AG04449 (cell line): ENCODE measurements at places on chromosomes 3 and 15.

DNA sequence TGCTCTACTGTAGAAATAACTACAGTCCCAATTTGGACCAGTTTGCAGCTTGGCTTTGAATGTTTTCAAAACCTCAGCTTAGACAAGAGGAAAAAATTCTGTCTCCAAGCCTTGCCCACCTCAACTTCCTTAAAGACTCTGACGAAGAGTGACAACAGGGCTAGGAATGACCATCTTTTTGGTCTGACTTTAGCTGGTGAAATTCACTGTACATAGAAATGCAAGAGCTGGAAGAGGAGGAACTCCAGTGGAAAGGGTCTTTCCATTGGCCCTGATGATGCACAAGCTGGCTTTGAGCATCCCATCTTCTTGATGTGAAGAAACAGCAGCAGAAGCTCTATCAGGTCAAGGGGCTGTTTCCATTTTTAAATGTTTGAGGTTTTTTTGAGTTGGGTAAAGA lies 22.7 kb upstream of the SH3BP5 start:
- no peak for DNase-seq

DNA sequence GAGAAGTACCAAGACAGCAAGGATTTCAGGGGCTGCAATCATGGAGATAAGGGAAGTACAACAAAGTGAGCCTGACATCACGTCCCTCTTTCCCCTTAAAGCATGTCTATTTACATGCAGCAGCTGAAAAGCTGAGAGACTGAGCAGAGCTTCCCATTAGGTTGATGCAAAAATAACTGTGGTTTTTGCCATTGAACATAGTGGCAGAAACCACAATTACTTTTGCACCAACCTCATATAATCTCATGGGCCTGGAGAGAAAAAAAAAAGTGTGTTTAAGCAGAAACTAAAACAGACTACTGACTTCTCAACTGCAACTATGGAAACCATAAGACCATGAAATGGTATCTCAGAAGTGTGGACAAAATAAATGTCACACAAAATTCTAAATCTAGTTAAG lies 48.3 kb downstream of the CCDC12 start:
- no peak for DNase-seq

- peak; percentile 14 for DNase-seq
Observed at GRCh38 chr3:148379763-148380382, 317.8 kb upstream of the AGTR1 start.

DNA sequence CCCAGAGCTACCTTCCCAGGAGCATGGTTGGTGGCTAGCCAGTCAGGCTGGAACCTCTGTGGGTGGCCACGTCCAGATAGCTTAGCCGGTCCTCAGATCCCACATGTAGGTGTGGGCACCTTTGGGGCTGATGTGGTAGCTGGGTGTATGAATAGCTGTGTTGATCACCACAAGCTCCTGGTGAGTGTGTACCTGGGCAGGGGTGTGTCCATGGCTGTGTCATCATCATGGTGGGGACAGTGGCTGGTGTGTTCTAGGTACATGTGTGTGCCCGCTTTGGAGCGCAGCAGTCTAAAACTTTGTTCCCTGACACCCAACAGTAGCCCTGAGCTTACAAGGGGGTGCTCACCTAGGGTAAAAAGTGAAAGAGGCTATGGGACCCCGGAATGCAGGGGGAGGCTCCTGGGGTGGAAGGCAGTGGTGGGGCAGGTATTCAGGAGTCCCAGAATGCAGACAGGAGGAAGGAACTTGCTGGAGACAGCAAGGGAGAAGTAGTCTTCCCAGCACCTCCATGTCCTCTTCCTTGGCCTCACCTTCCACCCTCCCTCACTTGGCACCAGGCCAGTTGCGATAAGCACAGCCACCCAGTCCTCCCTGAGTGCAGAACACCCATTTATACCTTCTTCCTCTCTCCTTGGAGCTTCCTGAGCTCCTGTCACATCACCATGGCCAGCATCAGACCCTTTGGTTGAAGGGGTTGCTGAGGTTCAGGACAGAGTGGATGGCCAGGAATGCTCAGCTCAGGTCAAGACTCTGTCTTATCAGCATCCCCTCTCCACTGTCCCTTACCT lies 1.2 kb downstream of the CISH start:
- DNase-seq = no peak

- DNase-seq = peak; percentile 50
Observed at GRCh38 chr3:136070334-136070733, 104.8 kb downstream of the PPP2R3A start.

DNA sequence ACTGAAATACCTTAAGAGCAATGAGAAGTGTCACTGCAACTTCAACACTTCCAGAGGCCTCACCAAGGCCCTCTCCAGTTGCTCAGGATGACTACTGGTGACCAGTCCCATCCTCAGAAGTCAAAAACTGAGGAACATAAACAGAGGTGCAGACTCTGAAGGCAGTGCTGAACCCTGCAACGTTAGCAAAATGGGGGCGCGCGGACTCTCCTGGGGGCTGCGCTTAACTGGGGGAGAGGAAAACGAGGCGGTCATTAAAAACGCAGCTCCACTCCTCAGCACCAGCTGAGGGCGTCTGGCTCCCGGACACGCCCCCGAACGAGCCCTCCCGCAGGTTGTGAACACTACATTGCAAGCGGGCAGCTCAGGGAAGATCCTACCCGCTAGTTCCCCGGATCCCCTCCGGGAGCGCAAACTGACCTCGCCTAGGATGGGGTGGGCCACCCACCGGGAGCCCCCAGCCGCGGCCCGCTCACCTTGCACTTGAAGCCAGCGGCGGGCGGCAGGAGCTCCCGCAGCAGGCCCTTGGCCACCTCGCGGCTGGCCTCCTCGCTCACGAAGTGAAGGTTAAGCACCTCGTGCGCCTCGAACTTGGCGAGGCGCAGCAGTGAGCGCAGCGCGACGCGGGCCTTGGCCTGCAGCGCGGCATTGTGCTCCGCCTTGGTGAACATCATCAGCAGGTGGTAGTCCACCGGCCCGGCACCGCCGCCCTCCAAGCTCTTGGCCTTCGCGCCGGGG lies 711 bp downstream of the XXYLT1 start:
- no peak for DNase-seq

GRCh38 chr3:58824285-58824684 lies 157.7 kb upstream of the FAM3D start:
- DNase-seq = no peak

DNA sequence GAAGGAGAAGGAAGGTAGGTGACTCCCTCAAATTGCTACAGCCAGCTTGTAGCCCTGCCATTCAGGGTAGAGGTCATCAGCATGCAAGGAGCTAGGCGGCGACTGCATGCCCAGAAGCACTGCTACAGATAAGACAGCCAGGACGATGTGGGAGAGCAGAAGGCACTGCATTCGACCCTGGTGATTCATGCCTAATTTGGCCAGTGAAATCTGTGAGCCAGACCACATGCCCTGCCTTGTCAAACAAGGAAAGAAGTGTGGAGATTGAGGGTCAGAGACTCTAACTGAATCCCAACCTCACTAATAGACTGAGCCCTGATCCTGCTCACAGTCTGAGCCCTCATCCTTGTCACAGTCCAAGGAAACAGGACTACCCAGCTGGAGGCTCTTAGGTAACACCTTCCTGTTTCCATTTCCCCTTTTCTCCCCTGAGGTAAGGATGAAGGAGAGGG lies 86.6 kb downstream of the LINGO1 start:
- DNase-seq = peak; percentile 65

DNA sequence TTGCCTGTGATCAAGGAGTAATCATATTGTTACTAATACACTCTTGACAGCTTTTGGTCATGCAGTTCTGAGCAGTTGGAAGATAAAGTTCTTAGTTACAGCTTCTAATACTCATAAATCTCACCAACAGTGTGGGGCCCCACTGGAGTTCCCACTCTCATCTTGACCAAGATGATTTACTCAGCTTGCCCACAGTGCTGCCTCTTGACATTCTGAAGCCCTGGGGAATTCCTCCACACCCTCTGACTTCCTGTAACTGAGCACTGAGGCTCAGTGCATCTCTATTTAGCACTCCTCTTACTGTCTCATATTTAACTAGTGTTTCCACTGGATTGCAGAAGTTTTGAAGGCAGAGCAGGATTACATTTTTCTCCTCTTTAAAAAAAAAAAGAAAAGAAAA lies 1.9 kb upstream of the ARL6IP5 start:
- peak; percentile 50 for DNase-seq

GRCh38 chr3:197340521-197340871 lies 42.1 kb upstream of the DLG1 start:
- no peak for DNase-seq

DNA sequence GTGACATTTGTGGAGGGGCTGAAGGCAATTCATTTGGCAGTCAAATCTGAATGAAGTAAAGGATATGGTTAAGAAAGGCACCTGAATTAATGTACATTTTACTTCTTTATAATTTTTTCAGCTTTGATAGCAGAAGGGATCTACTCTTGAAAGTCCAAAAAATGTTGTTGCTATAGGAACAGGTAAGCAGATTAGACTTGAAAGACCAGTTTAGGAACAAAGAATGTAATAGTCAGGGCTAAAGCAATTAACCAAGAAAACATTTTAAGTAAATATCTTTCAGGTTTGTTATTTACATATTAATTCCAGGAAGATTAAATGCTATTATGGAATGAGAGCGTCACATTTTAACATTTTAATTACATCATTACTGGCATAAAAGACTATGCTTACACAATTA lies 1.1 kb downstream of the ATP13A4 start:
- DNase-seq = no peak

- DNase-seq = no peak
Observed at GRCh38 chr3:128383316-128384235, 83.1 kb downstream of the DNAJB8 start.

- no peak for DNase-seq
Observed at GRCh38 chr3:156240642-156241041, 120.3 kb downstream of the KCNAB1 start.

DNA sequence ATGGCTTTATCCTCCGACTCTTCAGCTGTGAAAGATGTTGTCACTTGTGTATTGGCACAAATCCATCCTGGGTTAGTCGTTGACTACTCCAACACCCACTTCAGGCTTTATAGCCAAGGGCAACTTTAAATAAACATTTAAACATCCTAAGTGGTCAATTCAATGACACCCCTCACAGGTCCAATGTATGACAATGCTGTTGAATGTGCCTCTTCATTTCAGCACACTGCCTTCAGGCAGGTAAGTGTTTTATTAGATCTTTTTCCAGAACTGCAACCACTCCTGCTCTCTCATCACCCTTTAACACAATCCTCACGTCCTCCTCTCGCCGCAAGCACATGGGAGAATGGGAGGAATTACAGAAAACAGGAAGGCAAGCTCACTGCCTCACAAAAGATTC lies 30.3 kb downstream of the IL12A start:
- DNase-seq = no peak

DNA sequence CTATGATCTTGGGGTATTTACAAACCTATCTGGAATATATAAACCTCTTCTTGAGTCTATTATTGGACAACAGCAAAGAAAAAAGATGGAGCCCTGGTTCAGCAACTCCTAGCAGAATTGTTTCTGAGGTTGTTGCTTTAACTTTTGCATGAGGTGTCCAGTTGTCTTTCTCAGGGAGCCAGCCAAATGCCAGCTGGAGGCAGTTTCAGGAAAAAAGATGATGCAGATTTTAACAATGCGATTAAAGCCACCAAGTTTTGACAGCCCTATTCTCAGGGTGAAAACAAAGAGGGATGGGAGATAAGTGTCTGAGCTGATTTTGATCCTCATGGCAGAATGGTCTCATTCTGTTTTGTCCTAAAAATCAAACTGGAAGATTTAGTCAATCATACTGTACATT lies 181.6 kb upstream of the RASGRP1 start:
- no peak for DNase-seq

DNA sequence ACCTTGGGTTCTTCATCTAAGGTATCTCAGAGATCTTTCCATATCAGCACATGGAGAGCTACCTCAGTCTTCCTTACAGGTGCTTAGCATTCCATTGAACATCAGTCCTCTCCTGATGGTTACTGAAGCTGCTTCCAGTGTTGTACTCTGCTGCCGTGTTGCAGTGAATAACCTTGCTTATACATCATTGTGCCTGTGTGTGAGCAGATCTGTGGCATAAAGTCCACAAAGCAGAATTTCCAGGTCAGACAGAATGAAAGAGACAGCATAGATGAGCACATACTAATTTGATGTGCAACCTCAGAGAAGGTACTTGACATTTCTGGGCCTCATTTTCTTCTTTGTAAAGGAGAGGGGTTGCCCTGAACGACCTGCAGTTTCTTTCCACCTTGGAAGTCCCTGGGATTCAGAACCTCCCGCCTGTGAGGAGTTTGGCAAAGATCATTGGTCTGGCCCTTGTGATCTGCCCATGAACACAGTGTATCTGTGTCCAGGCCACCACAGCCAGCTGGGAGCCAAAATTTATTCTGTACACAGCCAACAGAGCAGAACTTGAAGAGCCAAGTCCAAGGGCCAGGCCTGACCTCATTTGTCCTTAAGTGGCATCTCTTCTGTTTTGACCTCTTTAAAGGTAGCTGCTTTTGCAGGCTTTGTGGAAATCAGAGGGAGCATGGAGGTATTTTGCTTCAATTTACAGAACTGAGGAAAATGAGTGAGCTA lies 57.2 kb upstream of the SLC7A14 start:
- DNase-seq = no peak

DNA sequence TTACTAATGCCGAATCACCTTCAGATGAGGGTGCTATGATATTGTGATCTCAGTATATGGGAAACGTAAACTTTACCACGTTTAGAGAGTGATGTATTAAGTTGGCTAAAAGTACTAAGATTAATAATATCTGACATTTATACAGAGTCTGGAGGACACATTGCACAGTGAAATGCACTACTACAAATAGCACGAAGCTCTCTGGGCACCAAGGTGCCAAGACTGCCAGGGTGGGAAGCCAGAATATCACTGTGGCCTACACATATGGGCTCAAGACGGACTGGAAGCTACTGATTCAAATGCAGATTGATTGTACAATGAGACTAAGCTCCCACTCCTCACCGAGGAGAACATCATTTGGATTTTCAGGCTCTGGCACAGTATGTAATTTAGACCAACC lies 113.3 kb upstream of the LIPC start:
- no peak for DNase-seq

DNA sequence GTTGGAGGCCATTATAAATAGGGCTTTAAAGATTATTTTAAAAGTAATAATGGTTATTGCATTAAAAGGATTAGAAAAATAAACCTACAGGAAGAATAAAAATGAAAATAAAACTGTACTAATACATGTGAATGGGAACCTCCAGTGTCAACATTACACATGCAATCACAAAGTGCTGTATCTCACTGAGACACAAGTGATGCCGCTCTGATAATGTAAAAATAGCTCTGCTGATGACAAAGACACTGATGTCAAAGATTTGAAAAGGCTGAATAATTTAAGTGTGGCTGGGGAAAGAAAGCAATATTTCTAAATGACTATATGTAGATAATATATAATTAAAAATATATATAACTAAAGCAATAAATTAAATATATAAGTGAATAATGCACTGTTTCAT lies 129.1 kb upstream of the RAP2B start:
- no peak for DNase-seq

- no peak for DNase-seq
Observed at GRCh38 chr3:61518590-61518989, 42.8 kb upstream of the PTPRG start.

- no peak for DNase-seq
Observed at GRCh38 chr15:49490966-49491365, 67.9 kb downstream of the FGF7 start.

GRCh38 chr3:139718415-139718814 lies 40.6 kb upstream of the NMNAT3 start:
- DNase-seq = no peak
